ENCODE measurements at places on chromosomes 16 and 17. TPM values are rescaled to one million over a fixed set of nuclear protein-coding genes. Genes with fewer than 3 reads are reported as not detected.

The DNAH9 gene
- 0.21 TPM for total RNA-seq

The KRTAP4-6 gene
- total RNA-seq = not detected

The CACNG3 gene
- not detected for total RNA-seq

The TSPOAP1 gene
- 9.4 TPM for total RNA-seq

The AARS1 gene
- total RNA-seq = 185 TPM

The TPSD1 gene
- not detected for total RNA-seq

The ARRB2 gene
- total RNA-seq = 5.8 TPM

- no peak for DNase-seq
These were observed 165.7 kb upstream of the CDH8 start for GRCh38 chr16:62201911-62202310.

DNA sequence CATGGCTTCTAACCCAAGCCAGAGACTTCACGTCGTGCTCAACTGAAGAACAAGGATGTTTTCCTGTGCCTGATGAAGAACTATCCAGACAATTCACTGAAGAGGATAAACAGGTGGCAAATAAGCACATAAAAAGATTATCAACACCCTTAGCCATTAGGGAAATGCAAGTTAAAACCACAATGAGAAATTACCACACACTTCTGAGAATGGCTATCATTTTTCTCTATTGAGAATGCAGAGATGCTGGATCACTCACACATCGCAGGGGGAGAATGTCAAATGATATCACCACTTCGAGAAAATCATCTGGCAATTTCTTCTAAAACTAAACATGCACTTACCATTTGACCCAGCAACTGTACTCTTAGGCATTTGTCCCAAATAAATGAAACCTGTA is 162.8 kb downstream of the IRX3 start:
- no peak for DNase-seq

DNA sequence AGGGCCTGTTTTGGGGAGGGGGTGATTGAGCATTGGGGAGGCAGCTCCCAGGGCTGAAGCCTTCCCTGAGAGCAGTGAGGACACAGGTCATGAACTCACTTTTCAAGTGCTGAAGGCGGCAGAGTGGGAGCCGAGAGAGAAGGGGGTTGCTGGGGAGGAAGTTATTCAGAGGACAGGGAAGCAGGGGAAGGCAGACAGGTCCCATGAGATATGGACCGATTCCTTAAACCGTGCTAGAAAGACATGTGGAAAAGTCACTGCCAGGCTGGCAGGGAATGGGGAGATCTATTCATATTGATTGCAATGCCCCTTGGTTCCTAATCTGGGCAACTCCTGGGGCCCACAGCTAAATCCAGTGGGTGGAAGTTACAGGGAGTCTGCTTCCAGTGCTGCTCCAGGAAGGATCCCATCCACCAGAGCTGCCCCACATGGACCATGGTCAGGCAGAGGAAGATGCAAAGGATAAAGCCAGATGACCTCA is 1.1 kb downstream of the CCL4 start:
- DNase-seq = no peak

- DNase-seq = no peak
These were observed 16.7 kb upstream of the KRTAP17-1 start for GRCh38 chr17:41332239-41332638.

DNA sequence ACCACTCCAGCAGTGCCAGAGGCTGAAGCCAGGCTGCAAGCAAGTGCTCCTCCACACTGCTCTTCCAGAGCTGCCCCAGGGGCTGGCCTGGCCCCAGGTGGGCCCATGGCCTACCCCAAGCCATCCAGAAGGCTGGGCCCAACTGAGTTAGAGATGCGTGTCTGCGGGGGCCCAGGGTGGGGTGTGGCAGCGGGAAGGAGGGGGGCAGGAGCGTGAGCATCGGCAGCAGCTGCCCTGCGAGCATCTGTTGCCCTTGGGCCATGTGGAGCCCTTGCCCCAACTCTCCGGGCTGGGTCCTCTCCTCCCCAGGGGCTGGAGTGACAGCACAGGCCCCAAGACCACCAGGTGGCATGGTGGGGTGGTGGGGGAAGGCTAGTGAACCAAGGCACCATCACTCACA is 7.3 kb upstream of the SREBF1 start:
- DNase-seq = no peak

- no peak for DNase-seq
These were observed 30.3 kb upstream of the KSR1 start for GRCh38 chr17:27425991-27426390.

DNA sequence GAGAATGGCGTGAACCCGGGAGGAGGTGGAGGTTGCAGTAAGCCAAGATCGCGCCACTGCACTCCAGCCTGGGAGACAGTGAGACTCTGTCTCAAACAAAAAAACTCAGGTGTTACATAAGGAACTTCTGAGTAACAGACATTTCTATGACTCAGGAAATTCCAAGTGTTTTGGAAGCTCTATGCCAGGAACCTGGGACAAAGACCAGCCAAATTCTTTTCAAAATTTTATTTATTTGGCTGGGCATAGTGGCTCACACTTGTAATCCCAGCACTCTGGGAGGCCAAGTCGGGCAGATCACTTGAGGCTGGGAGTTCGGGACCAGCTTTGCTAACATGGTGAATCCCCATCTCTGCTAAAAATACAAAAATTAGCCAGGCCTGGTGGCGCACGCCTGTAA is 5.2 kb upstream of the SH2B1 start:
- no peak for DNase-seq

DNA sequence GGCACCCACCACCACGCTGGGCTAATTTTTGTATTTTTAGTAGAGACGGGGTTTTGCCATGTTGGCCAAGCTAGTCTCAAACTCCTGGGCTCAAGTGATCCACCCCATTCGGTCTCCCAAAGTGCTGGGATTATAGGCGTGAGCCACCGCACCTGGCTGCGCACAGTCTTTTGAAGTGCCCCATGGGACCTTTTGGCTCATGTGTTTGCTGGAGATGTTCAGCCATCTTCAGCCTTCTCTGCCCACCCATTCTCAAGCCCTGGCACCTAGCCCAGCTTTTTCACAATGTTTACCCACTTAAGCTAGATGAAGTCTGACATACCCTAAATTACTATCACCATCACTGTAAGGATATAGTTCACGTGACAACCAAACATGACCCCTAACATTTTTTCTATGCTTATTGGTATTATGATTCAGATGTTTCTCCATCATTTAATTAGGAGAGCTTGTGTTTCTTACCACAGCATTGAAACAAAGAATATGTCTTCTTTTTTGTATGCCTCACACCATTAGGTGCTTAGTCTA is 32.3 kb downstream of the PECAM1 start:
- DNase-seq = no peak

GRCh38 chr16:10067835-10068234 is 114.4 kb downstream of the GRIN2A start:
- DNase-seq = no peak

DNA sequence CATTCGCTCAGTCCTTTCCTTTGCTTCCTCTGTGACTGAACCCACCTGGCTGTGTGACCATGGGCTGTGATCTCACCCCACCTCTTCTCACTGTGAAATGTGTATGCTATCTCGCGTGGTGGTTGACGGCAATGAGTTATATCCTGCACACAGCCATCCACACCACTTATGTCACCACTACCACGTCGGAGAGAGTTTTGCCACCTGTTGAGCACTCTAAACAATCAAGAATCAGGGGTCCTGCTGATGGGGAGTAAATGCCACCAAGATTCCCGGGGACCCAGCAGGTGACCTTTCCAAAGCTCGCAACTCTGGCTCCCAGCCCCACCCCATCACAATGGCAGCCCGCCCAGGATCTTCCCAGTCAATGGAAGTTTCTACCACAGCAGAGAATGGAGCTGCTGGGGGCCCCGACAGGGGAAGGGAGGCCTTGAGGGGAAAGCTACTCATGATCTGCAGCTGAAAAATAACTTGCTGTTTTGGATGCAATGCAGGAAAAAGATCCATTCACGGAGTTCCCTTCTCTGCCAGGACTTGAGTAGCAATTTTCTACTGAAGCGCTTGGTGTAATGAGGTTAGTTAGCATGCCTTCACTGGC is 26.2 kb upstream of the RCVRN start:
- DNase-seq = no peak

- no peak for DNase-seq
These were observed 33.5 kb upstream of the BCO1 start for GRCh38 chr16:81204798-81205680.

DNA sequence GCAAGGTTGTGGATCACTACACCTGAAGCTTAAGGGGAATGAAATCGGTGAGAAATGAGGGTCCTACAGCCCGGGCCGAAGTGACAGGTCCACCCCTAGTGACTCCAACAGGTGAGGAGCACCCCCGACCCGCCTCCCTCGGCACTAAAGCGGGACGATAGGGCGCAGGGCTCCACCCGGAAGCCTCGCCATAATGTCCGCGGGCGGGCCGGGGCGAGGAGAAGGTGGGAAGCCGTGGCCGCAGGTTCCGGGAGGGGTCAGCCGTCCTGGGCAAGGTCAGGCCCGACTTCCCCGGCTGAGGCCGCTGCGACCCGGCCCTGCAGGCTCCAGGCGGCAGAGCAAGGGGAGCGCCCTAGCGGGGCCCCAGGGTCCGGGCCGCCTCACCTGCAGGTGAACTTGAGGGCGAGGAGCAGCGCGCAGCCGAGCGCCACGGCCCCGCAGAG is 543 bp downstream of the TXNDC11 start:
- DNase-seq = no peak

GRCh38 chr16:29809850-29810698 is 1.9 kb upstream of the PRRT2 start:
- no peak for DNase-seq

GRCh38 chr16:72313903-72314302 is 141.9 kb upstream of the PMFBP1 start:
- no peak for DNase-seq

Data from kidney epithelial cell (primary cell).